Adrenal gland (tissue), 19 donors: ENCODE measurements at places on chromosomes 7 and 10. TPM values are rescaled to one million over a fixed set of nuclear protein-coding genes. Genes with fewer than 3 reads are reported as not detected.

GRCh38 chr10:112332509-112333228 is 41.2 kb upstream of the ACSL5 start:
- DNase-seq: no peak

DNA sequence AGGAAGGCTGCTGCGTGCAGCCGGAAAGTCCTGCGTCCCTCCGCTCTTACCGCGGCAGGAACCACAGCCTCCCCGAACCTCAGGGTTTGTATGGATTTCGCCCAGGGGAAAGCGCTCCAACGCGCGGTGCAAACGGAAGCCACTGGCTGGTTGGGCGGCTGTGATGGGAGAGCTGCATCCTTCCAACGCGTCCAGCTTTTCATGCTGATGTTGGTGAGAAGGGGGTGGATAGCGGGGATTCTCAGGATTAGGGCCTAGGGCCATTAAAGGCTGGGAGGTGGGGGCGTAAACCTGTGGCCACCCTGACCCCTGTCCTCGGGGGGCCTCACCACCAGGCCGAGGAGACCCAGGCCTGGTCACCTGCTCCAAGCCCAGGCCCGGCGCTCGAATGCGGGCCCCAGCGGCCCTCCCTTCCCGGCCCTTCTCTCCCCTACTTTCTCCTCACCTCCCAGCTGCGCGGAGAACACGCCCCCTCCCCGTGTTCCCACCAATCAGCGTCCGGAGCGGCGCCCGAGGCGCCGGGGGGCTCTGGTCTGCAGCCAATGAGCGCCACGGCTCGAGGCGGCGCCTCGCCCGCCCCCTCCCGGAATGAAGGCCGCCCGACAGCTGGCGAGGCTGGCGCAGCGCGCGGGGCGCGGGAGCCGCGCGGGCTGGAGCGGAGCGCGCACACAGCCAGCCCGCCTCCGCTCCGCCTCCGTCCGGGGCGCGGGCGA is 458 bp upstream of the NANOS1 start:
- DNase-seq: peak; percentile 91

DNA sequence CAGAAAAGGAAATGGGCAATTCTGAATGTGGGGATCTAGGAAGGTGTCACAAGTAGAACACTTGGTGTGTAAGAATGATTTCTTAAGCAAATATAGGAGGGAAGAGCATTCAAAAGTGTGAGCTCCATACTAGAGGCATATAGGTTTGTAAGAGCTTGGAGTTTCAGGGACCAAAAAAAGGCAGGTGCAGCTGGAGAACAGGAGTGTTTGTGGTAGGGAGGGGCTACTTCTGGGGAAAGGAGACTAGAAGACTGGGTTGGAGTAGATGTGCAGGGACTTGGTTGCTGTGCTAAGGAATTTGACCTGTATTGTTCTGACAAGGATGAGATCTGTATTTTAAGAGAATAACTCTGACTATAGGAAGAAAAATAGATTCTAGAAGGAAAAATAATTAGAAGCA is 46.4 kb downstream of the CPED1 start:
- DNase-seq: no peak

GRCh38 chr10:122864194-122864592 is 15.2 kb downstream of the FAM24B start:
- DNase-seq: no peak

DNA sequence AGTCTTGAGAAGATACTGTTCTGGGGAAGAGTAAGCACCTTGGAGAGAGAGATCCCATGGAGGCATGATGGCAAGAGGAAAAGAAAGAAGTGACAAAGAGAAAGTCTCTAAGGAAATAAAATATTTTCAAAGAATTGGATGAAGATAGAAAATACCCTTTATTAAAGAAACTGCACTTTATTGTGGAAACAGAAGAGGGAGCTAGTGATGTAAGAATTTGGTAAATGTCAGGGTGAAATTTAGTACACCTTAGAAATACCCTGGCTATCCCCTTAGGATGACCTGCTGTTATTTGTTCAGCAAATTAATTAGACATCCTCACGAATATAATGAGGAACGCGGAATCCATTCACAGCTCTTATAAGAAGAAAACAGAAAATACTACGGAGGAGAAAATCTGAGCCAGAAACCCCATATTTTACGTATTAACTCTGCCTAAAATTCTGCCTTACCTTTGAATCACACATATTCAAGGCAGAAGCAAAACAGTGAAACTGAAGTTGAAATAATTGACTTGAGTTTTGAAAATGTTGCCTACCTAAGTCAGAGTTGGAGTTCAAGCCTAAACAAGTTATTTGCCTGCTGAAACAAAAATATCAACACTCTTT is 90.7 kb downstream of the TFPI2 start:
- DNase-seq: no peak

The DNA2 gene
- 1.8 TPM for polyA plus RNA-seq

DNA sequence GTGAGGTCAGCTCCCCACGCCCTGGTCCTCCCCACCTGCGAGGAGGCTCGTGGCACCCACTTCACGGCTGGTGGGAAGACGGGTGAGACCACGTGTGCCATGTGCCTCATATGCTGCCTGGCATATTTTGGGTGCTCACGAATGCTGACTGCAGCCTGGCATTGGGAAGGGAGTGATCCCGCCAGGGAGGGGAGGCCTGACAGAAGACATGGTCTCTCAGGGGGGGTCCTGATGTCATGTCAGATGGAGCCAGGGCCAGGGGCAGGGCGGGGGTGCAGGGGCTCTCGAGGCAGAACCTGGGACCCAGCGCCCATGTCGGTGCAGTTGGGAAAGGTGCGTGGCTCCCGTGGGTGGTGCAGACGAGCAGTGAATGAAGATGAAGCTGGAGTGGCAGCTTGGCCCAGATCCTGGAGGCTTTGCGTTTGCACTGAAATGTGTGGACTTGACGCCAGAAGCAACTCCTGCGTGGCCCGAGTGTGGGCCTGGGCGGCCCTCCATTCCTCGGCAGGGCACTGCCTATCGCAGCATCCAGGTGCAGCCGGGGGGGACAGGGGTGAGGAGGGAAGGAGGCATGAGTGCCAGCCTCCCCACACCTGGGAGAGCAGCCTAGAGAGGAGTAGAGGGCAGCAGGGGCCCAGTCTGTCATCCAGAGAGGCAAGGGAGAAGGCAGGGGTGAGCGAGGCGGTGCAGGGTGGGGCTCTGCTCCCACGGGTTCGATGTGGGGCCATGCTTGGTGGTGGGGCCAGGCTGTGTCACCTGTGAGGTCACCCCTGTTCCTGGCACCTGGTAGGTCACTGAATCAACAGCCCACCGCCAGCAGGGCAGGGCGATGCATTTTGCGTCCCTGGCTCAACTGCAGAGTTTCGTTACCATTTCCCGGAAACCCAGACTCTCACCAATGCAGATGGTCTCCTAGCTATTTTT is 385.6 kb downstream of the DNAJB6 start:
- no peak for DNase-seq

GRCh38 chr7:4683884-4684565 is 1.9 kb downstream of the FOXK1 start:
- peak; percentile 82 for DNase-seq

DNA sequence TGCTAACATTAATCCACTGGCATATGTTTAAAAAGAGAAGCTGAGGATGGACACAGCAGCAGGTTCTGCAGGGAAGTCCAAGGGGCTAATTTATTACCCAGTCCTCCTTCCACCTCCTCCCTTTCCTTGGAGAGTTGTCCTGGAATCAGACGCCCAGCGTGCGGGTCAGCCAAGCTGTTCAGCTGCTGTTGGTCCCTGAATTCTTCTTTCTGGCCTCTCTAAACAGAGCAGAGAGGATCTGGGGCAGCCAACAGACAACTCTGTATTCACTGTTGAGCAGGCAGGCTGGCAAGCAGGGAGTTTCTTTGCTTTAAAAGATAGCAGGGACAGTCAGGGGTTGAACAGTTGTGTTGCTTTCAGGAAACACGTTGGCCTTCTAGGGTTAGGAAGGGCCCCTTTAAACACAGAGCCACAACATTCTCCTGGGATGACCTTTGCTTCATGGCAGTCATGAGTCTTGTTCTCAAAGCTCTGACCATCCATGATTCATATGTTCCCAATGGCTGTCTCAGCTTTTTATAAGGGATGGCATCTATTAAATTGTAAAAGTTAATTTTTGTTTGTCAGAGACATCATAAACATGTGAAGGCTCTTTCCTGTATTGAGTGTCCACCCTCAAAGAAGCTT is 217.0 kb downstream of the CREB5 start:
- no peak for DNase-seq

The GNAT3 gene
- polyA plus RNA-seq: not detected

The ANLN gene
- 0.24 TPM for polyA plus RNA-seq

DNA sequence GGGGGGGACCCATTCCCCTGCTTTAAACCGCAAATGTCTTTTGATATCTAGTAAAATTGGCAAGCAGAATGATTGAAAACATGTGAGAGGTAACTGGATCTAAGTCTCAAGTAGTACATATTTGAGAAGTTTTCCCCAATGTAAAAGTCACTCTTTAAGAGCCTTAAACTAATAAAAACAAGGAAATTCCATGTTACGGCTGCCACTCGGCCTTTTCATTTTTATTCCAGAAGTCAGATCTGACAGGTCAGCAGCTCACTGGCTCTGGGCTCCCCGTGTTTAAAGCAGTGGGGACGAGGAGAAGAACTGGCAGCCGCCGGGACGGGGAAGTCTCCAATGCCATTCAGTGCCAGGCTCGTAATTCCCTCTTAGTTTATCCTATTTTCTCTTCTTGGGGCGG is 80.7 kb downstream of the CUX1 start:
- DNase-seq: no peak

The GNGT1 gene
- not detected for polyA plus RNA-seq

The PAX4 gene
- not detected for polyA plus RNA-seq

GRCh38 chr7:26690135-26690805 is 174.1 kb downstream of the SKAP2 start:
- no peak for DNase-seq

GRCh38 chr7:152893801-152894294 is 134.3 kb downstream of the ACTR3B start:
- DNase-seq: no peak

- no peak for DNase-seq
Observed at GRCh38 chr10:13990946-13991345, 339.8 kb downstream of the FRMD4A start.

DNA sequence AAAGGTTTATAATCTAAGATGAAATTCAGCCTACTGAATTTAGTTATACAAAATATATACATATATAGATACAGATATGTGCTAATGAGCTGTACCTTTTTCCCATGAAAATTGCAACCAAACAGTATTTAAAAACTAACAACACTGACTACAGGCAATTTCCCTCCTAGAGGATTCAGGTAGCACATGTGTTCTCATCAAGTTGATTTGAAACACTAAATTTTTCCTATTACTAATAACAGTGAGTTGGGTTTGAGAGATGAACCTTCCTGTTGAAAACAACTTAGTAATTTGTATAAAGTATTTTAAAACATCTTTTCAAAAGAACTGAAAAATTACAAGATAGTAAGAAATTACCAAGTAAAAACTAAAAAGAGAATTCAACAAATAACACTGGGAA is 51.5 kb downstream of the COA1 start:
- DNase-seq: no peak

The PLXNA4 gene
- 2.3 TPM for polyA plus RNA-seq

DNA sequence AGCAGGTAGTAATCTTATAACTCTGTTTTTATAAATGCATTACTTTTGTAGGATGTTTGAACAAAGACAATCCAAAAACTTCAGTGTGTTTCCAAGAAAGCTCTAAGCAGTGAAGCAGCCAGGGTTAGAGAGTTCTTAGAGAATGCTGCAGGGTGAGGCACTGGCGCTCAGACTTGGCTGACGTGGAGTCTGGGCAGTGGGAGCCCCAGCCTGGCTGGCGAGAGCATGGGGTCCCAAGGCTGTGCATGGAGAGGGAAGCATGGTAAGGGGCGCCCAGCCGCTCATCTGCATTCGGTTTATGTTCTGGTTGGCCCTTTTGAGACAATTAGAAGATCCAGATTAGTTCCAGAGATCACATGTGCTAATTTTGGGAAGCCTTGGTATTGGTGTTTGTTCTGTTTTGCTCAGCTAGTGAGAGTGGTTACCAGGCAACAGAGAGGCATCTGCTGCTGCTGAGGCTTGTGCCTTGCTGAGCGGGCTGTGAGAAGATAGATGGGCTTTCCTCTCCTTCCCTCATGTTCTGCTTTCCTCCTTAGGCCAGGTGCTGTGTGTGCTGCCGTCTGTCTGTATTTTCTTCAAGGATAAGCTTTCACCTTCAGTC is 10.3 kb downstream of the SUN1 start:
- DNase-seq: no peak
